Activated CD8-positive, alpha-beta T cell treated with anti-CD3 and anti-CD28 coated beads, Interleukin-2, amount 10 ng/mL, durations not matched to agents 7 days and 5 days (primary cell): ENCODE measurements at places on chromosomes 16 and 17. TPM values are rescaled to one million over a fixed set of nuclear protein-coding genes. Genes with fewer than 3 reads are reported as not detected.
A peak's percentile ranks its signal among the peaks of the same experiment; 100 is the strongest.

UNC45B gene
- not detected for total RNA-seq

- peak overlapping the region; percentile 77 for H3K27ac ChIP-seq
- peaks cover 56% of the 10 kb centered on the region for H3K4me1 ChIP-seq
- H3K4me3 ChIP-seq: peak overlapping the region; percentile 97
- no peaks in the 10 kb centered on the region for H3K27me3 ChIP-seq
- H3K36me3 ChIP-seq: peaks cover 59% of the 10 kb centered on the region
- DNase-seq: peak; percentile 95
These were observed 1.1 kb downstream of the KPNB1 start for GRCh38 chr17:47650525-47651522.

DNA sequence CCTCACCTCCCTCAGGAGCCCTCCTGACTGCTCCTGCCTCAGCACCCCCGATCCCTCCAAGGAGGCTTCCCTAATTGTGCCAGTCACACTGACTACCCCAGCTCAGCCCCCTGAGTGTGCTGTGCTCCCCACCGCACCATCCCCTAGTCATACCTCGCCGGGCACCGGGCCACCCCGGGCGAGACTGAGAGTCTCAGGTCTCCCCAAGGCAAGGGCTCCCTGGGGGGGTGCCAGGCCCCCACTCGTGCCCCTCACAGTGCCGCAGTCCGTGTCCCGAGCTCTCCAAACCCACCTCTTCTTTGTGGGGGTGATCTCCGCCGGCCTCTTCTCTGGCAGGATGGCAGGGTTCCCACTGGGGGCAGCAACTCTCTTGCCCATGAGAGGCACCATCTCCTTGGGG is 3.2 kb downstream of the TRPV3 start:
- no peak overlapping the region for H3K4me3 ChIP-seq
- peaks cover 10% of the 10 kb centered on the region for H3K4me1 ChIP-seq
- DNase-seq: no peak
- no peaks in the 10 kb centered on the region for H3K27me3 ChIP-seq

DNA sequence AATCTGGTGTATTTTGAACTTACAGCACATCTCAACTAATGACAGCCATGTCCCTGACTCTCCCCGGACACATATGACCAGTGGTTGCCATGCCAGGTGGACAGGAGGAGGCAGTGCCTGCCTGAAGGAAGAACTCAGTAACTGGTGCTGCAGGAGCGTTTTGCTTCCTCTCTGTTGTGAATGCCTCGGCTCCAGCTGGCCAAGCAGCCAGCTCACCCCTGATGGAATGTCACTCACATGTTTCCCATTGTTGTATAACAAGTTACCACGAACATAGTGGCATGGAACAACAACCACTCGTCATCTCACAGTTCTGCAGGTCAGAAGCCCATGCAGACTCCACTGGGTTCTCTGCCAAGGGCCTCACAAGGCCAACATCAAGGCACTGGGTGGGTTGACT is 20.1 kb upstream of the IRF8 start:
- DNase-seq: no peak
- H3K27me3 ChIP-seq: peaks cover 29% of the 10 kb centered on the region
- peaks cover 12% of the 10 kb centered on the region for H3K4me1 ChIP-seq
